ENCODE measurements at places on chromosomes 5 and 9.

- DNase-seq = no peak
Measured at GRCh38 chr5:172769342-172769615, 1.7 kb downstream of the DUSP1 start.

DNA sequence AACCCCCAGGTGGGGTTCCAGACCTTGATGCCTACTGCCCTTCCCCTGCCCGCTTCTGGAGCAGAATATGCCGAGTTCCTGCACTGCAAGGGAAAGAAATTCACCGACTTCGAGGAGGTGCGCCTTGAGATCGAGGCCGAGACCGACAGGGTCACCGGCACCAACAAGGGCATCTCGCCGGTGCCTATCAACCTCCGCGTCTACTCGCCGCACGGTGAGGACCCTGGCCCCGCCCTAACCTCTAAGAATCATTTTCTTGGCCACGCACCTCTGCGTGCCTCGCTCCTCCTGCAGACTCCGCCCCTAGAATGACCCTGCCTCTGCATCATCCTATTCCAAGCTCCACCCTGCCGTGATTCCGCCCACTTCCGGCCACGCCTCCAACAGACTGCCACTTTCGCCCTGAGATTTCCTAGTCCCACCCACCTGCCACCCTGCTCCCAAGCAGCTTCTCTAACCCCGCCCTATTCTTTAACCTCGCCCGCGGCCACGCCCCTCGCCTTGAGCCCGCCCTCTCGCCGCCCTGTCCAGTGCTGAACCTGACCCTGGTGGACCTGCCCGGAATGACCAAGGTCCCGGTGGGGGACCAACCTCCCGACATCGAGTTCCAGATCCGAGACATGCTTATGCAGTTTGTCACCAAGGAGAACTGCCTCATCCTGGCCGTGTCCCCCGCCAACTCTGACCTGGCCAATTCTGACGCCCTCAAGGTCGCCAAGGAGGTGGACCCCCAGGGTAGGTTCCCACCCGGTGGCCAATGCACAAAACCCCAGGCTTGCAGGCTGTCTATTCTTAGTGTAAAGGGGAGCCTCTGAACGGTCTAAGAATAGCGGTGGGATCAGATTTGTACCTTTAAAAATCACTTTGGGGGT is 15.6 kb downstream of the DNM1 start:
- DNase-seq = peak; percentile 96

- no peak for DNase-seq
Measured at GRCh38 chr5:10268100-10268499, 18.0 kb downstream of the CCT5 start.

- DNase-seq = no peak
Measured at GRCh38 chr9:72333197-72333596, 31.8 kb downstream of the ZFAND5 start.

- DNase-seq = no peak
Measured at GRCh38 chr5:23257656-23258055, 249.8 kb upstream of the PRDM9 start.

GRCh38 chr5:83406906-83407305 is 64.6 kb upstream of the VCAN start:
- no peak for DNase-seq

DNA sequence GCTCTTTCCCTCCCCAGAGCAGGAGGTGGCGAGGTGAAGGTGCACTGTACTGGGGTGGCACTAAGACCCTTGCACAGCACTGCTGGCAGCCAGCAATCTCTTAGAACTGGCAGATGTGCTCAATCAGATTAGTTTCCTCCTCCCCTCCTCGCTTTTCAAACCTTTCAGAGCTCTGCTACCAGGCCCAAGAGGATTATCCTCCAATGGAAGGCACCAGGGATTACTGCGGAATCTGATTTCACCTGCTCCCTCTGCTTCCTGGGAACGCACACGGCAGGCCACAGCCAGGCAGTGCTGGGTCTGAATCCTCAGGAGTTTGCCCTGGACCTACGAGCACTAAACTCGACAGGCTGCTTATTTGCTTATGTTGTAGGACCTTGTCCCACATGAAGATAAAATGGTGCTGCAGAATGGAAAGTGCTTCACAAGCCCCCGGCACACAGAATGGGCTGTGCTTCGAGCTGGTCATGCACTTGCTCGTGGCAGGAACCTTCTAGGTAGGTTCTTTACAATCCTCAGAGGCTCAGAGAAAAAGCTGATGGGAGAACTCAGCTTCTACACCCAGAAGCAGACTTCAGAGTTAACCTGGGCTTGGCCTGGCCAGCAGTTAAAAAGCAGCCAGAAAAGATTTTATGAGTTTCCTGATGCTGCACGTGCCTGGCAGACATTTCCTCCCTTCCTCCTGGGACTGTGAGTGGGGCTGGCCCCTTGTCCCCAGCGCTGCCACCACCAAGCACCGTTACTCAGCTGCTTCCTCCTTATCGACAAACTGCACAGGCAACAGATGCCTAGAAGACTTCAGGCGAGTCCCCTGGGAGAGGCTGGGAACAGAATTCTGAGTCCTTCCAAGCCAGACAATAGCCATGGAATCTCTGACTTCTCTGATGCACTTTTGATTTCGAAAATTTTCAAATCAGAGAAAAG is 33.1 kb downstream of the FABP6 start:
- DNase-seq = no peak

- DNase-seq = peak; percentile 86
Measured at GRCh38 chr5:150458802-150459557, 9.4 kb upstream of the RPS14 start.

DNA sequence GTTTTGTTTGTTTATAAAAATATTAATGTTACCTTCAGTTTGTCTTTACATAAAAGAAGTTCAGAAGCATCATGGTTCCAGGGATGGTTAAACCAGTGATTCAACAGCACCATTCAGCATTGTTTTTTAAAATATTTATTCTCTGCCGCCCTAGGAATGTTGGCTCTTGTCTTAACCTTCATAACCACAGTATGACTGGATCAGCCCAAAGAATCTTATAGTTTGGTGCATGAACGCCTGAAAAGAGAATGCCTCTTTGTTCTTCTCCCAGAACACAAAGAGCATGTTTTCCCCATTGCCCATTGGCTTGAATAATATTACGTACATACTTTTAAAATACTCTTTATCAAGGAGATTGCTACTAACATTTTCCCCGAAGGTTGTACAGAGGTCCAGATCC is 413.4 kb downstream of the ANXA1 start:
- DNase-seq = no peak

GRCh38 chr5:150519560-150519945 is 11.6 kb downstream of the NDST1 start:
- DNase-seq = no peak

- no peak for DNase-seq
Measured at GRCh38 chr5:180323160-180323559, 30.0 kb downstream of the GFPT2 start.

GRCh38 chr5:68778484-68778883 is 315.3 kb upstream of the SLC30A5 start:
- DNase-seq = no peak

DNA sequence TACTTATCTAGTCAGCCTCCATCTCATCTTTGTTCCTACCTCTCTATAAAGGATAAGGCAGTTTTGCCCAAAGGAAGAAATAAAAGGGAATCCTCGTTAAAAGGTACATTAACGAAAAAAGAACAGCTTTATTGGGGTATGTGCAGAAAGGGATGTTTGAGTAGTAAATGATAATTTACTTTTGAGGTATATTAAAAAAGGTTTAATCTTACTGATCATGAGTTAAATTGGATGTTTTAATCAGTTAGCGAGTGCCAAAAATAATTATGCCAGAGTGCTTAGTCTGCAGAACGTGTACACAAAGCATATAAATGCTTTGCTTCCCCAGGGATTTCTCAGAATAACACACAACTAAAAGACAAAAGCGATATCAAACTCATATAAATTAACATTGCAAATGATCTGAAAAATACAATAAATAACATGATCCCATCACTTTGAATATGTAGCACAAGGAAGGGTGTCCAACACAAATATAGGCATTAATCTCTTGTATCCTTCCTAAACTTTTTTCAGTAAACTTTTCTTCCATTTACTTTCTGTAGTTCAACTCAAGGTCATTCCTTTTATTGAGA is 865.0 kb downstream of the NR2F1-AS1 start:
- DNase-seq = no peak

- DNase-seq = no peak
Measured at GRCh38 chr5:72815580-72816283, 729 bp upstream of the TNPO1 start.

GRCh38 chr9:37620396-37620795 is 28.0 kb upstream of the TOMM5 start:
- DNase-seq = no peak

DNA sequence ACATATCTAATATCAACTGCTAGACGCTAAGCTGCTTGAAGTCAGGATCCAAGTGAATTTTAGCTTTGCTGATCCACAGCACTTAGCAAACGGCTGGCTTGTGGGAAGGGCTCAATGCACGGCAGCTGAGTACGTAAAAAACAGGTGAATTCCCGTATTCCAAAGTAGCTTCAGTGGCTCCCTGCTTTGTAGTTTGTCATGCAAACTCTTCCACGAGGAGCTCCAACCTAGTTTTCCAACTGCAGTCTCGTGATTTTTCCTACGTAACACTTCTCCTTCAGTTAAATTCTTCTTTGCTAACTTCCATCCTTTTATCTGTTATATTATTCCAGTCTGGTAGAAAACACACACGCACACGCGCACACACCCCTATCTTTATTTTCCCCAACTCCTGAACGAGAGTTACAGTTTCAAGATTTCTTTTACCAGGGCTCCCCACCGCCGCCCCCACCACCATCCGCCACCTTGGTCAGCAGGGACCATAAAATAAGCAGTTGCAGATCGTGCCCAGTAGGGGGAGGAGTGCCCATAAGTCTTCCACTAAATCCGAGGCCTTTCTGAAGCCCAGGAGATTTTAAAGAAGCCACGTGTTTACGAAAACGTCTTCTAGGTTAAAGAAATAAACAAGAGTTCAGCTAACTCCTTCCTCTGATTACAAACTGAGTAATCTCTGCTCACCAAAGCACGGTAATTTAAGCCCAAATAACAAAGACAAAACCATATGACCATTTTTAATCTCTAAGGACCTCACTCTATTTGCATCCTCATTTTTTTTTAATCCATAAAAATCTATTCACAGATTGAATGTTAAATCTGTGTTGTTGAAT is 34.8 kb upstream of the TRIO start:
- peak; percentile 15 for DNase-seq

DNA sequence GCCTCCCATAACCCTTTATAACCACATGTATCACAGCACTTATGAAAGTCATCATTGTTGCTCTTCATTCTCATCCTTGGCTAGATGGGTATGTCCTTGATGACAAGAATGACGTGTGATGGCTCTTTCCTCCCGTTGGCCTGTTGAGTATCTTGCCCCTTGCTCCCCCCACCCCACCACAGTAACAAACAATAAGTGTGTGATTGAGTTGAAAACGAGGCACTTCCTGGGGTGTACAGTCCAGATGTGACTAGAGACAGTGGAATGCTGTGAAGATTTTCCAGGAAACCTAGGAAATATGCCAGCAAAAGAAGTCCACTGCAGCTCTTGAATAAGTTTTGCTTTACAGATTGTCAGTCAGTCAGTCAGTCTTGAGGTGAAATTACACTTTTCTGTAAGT is 262.5 kb downstream of the ELAVL2 start:
- no peak for DNase-seq

DNA sequence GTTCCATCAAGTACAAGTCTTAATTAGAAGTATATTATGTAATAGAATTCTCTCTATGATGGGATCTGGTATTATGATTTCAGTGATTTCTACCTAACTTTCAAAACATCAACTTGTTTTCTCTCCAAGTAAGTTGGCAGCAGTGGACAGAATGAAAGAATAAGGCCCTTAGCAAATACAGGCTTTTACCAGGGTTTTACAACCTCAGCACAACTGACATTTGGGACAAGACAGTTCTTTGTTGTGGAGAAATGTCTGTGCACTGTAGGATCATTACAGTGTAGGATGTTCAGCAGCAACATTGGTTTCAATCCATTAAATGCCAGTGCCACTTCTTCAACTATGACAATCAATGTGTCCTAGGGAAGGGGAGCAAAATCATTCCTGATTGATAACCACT is 48.8 kb downstream of the MLANA start:
- DNase-seq = no peak

GRCh38 chr9:112495614-112496013 is 9.0 kb downstream of the KIAA1958 start:
- DNase-seq = no peak

- no peak for DNase-seq
Measured at GRCh38 chr5:16104961-16105360, 74.6 kb downstream of the MARCHF11 start.

GRCh38 chr5:143373076-143373475 is 30.4 kb downstream of the NR3C1 start:
- DNase-seq = no peak

- DNase-seq = no peak
Measured at GRCh38 chr5:140196115-140196814, 21.3 kb downstream of the CYSTM1 start.

GRCh38 chr9:83431101-83432060 is 106.8 kb downstream of the FRMD3 start:
- DNase-seq = no peak

DNA sequence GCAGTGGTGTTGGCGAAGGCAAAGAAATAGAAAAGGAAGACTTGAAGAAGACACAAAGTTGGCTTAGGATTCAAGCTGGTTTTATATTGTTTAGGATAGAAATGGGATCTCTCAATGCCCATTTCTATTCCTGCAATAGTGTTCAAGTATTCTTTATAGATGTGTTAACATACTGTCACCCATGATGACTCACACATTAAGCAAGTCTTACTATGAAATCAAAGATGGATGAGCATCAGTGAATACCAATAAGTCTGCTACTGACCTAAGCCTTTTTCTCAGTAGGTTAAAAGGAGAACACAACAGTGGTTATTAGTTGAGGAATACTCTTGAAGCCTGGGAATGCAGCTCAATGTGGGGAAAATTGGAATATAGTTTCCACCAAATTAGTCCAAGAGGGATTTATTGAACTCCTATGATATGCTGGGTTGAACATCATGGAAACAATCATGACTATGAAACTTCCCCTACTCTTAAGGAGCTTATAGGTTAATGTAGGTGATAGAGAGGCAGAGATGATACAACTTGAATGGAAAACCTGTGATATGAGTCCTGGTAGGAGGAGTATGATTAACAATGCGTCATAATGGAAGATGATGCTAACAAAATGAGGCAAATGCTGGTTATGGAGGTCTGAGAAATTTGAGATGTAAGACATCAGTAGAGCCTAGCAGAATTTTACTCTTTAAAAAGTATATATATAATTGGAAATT is 417.1 kb upstream of the DAP start:
- no peak for DNase-seq

DNA sequence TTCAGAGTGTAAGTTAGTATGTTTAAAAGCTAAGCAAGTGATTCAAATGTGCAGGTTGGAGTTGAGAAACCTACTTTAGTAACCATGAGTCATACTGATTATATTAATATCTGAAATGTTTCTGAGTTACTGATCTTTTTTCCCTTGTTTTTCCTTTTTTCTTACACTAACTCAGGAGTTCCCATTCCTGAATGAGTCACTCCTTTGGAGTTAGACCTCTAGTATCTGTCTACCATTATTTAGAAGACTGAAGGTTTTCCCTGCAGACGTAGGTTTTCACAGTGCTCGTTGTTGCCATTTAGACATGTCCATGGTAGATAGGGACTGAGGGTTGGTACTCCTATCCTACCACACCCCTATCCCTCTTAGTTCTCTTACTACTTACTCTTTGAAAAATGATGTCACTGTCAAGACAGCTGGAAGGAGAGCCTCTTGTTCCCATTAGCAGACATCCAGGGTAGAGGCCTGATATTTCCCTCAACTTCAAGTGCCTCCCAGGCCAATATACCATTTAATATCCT is 20.2 kb downstream of the OCLN start:
- DNase-seq = no peak

Data from stimulated activated CD4-positive, alpha-beta T cell treated with anti-CD3 and anti-CD28 coated beads, Interleukin-1b, Interleukin-23, amount 100 ng/mL, for 48 hours (primary cell).